ENCODE measurements at places on chromosomes 5 and 9. TPM values are rescaled to one million over a fixed set of nuclear protein-coding genes. Genes with fewer than 3 reads are reported as not detected.

Gene WDR38
- total RNA-seq, result not detected

Gene MEF2C
- 0.08 TPM for total RNA-seq

Gene CDC25C
- total RNA-seq, result 13.4 TPM

Gene IRX4
- total RNA-seq, result not detected

GRCh38 chr9:137919095-137919465 is 41.5 kb downstream of the CACNA1B start:
- no peak for DNase-seq

DNA sequence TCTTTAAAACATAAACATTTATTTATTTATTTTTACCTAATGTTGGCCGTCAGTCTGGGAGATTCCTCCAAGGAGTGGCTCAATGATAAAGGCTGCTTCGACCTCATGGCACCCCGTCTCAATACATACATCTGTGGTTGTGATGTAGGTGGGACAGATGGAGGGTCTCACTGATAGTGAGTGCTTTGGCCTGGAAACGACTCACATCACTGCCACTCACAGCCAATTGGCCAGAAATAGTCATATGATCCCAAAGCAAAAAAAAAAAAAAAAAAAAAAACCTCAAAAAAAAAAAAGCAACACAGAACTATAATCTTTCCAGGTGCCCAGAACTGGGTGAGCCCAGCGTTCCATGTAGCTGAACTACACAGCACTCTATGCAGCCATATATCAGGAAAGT is 125.4 kb downstream of the PSAT1 start:
- DNase-seq, result no peak

- no peak for DNase-seq
Measured at GRCh38 chr5:95244479-95244878, 40.4 kb downstream of the MCTP1 start.

DNA sequence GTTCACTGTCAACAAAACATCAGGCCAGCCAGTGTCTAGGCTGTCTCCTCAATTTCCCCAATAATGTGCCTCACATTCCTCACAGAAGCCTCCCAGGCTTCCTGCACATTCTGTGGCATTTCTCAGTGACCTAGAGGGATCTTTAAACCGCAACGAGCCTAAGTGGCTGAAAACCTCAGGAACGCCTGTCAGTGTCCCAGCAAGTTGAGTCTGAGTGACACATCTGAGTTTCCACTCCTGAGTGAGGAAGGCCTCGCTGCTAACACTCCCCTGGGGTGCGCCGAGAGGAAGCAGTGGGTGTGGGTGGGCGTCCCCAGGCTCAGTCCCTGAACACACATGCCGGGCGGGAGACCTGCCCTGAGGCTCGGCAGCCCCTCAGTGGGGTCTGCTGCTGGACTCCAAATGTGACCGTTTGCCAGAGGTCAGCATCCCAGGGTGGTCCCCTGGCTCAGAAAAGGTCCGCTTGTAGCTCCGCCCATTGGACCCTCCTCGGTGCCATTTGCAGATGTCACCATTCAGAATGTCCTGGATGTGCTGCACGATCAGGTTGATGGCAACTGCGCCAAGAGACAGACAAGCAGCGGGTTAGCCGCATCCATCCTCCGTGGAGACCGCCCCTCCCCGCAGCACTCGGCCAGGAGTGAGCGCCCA is 6.3 kb downstream of the UCK1 start:
- DNase-seq, result no peak
